Ammon's horn (tissue), 1 donor: ENCODE measurements at places on chromosomes 4 and X.
A peak's percentile ranks its signal among the peaks of the same experiment; 100 is the strongest.

GRCh38 chrX:69968950-69969349, 80.8 kb downstream of the AWAT2 start:
- DNase-seq: peak; percentile 18

DNA sequence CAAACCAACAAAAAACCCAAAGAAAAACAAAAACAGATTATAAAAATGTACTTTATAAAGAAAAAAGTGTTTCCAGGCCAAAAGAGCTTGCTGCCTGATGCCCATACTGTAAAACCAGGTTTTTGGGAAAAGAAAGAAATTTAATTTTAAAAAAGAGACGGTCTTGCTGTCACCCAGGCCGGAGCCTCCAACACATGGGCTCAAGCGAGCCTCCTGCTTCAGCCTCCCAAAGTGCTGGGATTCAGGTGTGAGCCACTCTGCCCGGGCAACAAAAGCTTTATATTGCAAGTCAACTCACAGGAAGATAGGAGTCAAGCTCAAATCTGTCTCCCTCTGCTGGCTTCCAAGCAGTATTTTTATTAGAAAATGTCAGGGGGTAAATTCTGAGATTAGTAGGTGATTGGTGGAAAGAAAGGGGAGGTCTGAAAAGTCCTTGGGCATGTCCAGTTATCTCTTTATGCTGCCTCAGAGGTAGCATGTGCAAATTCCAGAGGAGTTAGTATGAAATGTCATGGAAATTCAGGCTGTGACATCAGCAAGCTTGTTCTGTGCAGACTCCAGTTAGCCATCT, 39.4 kb downstream of the MGST2 start:
- no peak for DNase-seq

GRCh38 chr4:182507805-182508204, 264.6 kb downstream of the TENM3 start:
- DNase-seq: no peak

GRCh38 chr4:67576538-67576937, 18.0 kb downstream of the STAP1 start:
- no peak for DNase-seq

DNA sequence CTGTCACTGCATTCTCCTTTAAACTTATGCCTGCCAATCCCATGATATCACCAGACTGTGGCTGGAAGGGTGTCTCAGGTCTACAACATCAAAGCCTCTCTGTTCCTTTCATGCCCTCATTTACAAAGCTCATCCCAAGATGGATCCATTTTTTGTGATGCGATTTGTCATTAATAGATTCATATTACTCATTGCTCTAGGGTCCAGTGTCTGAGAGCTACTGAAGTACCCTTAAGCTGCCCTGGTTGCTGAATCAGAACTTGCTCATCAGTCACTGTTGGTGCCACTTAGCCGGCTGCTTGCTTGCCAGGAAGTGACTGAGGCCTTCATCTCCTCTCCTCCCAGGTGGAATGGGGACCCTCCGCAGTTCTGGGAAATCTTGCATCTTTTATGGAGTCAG, 395.5 kb upstream of the BOD1L1 start:
- no peak for DNase-seq

GRCh38 chrX:115693476-115693875, 132.5 kb downstream of the PLS3 start:
- no peak for DNase-seq
